Midbrain (tissue), 1 donor: ENCODE measurements at places on chromosomes 13 and 19.

DNA sequence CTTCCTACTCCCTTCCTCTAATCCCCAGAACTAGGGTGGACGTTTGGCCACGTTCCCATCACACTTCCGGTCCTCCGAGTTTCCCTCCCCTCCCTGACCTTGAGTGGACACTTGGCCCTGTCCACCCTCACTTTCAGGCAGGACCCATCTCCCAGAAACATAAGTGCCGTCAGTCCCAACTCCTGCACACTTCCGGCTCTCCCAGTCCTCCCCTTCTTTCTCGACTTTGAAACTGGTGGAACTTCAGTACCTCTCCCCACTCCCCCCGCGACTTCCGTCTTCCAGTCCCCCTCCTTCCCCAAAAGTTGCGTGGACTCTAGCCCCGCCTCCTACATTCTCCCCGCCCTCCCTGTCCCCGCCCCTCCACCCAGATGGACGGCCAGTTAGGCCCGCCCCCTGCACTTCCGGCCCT is 278 bp upstream of the ZNF274 start:
- no peak for DNase-seq

DNA sequence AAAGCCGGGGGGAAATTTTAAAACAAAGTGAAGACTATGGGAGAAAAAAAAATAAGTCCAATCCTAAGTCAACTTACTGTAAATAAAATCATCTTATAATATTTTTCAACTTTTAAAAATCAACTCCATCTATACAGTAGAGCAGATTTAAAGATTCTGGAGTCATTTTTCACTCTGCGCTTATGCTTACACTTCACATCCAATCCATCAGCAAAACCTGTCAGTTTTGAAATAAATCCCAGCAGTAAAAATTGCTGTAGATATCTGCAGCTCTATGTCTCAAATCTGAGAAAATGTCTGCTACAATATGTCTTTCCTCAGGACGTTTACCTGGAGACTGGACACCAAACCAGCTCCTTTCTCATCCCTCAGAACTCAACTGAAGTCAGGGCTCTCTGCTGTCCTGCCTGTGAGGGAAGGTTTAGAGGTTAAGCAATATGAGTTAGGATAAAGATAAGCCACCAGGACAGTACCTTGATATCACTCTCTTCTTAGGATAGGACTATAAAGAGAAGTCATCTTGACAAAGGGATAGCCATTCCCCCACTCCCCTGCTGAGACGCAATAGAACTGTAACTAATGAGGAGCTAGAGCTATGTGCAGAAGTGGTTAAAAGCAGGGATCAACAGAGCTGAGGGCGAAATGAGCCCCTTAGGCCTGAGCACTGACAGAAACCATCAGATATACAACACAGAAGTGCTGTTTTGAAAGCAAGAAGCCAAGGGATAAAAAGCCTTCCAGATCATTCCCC is 254.7 kb upstream of the KLHL1 start:
- DNase-seq, result no peak

GRCh38 chr19:1970003-1970805 is 29.2 kb downstream of the CSNK1G2 start:
- no peak for DNase-seq

GRCh38 chr13:38417727-38418126 is 68.1 kb downstream of the UFM1 start:
- DNase-seq, result no peak

DNA sequence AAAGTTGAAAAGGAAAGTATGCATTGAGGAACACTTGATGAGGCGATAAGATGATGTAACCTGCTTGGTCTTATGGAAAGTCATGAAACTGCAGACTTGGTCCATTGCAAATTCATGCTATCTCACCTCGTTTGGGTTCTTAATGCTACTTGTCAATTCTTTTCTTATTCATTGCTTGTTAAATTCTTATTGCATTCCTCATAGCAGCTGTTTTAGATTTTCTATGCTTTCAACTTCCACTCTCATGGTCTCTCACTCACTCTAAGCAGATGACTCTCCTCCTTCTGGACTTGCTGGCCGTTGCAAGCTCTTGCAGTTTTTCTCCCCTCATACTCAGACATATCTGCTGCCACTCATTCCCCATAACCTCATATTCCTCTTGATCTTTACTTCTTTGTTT is 67.8 kb upstream of the CSNK1A1L start:
- DNase-seq, result no peak

DNA sequence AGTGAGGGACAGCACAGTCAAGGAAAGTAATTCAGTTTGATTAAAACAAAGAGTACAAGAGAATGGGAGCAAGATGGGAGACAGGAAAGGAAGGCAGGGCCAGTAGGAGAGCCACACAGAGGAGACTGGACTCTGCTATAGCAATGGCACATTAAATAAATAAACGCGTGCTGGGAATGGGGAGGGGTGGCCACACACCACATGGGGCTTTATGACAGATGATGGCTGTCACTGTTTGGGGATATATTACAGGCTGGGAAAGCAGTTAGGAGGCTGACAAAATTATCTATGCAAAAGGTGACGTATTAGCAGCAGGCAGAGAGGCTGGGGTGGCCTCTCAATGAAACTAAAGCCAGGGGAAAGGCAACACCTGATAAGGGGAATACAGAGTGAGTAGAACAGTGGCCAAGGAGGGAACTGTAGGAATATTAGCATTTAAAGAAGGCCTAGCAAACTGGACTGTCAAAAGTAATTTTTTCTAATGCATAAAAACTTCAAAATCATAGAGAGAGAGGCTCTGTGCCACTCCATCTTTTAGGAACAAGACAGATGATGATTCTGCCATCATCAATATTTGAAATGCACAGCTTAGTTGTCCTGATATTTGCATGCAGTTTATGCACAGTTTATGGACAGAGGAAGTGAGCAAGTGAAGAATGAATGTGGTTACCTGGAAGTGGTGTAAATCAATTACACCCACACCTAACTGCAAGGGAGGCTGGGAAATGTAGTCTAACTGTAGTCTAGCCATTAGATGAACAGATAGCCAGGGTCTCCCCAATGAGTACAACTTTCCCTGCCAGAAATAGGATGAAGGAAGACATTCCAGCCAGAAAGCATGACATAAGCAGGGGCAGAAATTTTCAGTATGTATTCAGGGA is 346.5 kb downstream of the FOXO1 start:
- DNase-seq, result no peak

DNA sequence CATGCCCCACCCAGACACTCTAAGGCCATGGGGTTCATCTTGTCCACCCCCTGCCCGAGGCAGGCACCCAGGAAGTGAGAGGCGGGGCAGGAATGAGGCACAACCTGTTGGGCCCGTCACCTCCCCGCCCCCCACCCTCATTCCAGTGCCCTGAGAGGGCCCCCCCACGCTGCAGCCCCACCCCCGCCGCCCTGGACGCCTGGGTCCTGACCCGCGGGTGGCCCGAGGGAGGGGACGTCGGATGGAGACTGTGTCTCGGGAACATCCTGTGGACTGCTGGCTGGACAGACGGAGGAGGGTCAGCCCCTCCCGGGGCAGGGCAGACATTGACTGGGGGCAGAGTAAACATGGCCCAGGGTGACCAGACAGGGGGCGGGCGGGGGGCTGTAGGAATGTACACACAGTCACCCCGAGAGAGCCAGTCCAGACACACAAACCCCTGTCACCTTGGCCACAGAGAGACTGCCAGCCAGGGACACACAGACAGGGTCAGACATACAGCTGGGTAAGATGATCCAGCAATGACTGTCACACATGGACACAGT is 7.4 kb upstream of the JUNB start:
- DNase-seq, result no peak

DNA sequence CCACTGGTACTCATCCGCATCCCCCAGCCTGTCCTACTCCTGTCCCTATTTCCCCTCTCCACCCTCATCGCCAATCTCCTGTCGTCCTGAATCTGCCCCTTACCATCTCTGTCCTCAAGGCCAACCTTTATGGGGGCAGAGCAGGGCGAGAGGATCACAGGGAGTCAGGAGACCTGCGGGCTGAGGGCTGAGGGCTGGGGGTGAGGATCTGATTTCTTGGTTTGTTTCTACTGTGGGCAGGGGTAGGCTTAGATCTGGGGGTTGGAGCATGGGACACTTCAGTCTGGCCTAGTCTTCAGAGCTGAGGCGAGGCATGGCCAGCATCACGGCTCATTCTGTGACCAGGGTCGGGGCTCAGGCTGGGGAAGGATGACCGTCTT is 16.5 kb upstream of the ERCC1 start:
- DNase-seq, result no peak

- DNase-seq, result no peak
These were observed 7.7 kb downstream of the ATP13A1 start for GRCh38 chr19:19655641-19656343.

DNA sequence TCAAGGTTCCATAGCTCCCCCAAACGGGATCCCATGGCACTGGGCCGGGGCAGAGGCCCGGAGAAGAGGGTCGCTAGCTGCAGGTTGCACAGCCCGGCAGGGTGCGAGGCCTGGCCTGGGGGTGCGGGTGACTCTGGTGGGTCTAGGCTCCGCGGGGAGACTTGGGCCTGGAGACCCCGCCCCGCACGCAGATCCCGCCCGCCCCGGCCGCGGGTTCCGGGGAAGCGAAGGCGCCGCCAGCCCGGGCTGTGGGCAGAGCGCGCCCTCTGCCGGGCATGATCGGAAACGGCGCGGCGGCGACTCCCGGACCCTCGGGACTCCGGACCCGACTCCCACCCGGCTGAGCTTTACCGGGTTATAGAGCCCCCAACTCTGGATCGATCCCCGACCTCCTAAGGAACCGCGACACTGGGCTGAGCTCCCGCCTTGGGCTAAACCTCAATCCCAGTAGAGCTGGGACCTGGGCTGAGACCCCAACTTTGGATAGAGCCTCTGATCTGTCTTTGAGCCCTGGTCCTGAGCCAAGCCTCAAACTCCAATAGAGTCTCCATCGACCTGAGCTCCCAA is 3.1 kb upstream of the TNFAIP8L1 start:
- DNase-seq, result peak; percentile 40

GRCh38 chr19:35278578-35279284 is 3.6 kb upstream of the HAMP start:
- no peak for DNase-seq
